ENCODE measurements at places on chromosomes 6 and 20.

DNA sequence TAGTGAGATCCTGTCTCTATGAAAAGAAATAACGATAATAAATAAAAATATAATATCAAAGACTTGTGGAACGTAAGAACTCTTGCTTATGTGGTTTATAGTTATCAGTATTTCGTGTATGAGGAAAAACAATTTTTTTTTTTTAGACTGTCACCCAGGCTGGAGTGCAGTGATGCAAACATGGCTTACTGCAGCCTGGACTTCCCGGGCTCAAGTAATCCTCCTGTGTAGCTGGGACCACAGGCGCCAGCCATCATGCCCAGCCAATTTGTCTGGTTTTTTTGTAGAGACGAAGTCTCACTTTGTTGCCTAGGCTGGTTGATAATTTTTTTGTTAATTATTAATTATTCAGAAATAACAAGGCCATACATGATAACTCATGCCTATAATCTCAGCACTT lies 18.6 kb upstream of the CDK19 start:
- DNase-seq, result no peak

- DNase-seq, result no peak
These were observed 330.5 kb downstream of the TFAP2A start for GRCh38 chr6:10084111-10084986.

- no peak for DNase-seq
These were observed 16.7 kb downstream of the BTN2A1 start for GRCh38 chr6:26474439-26474881.

GRCh38 chr6:32244946-32245398 lies 21.1 kb upstream of the NOTCH4 start:
- peak; percentile 53 for DNase-seq

DNA sequence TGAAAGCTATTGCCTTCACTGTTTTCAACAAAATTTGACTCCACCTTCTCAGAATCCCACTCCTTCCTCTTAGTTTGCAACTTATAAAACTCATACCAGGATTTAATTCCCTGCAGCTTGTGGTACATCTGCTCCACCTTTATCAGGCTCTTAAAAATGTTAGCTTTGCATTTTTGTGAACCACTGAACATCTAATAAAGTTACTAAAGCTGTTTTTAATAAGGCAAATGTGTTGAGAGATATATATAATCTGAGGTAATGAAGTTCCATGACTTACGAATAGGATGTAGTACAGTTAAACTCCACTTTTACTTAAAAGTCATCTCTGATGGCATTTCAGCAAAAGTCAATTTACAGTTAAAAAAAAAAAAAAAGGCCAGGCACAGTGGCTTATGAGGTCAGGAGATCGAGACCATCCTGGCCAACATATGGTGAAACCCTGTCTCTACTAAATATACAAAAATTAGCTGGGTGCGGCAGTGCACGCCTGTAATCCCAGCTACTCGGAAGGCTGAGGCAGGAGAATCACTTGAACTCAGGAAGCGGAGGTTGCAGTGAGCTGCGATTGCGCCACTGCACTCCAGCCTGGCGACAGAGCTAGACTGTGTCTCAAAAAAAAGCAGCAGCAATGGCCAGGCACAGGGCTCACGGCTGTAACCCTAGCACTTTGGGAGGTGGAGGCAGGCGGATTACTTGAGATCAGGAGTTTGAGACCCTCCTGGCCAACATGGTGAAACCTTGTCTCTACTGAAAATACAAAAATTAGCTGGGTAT lies 106.2 kb downstream of the KIF13A start:
- no peak for DNase-seq

DNA sequence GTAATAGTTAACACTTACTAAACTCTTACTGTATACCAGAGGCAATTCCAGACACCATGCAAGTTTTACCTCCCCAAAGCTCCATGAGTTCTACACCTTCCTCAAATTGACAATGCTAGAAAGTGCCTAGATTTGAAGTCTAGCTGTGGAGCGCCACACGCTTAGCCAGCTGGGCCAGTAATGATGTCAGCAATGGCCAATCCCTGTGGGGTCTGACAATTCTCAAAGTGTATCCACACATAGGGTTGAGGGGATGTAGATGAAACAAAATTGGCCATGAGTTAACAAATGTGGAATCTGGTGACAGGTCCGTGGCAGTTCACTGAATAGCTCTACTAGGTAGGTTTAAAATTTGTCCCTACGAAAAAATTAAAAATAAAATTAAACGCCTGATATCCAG lies 1.3 kb downstream of the ZNF343 start:
- DNase-seq, result no peak

GRCh38 chr6:25556516-25556915 lies 95.5 kb upstream of the SCGN start:
- peak; percentile 44 for DNase-seq

GRCh38 chr20:40848526-40848925 lies 159.5 kb upstream of the MAFB start:
- DNase-seq, result no peak

Measured in stimulated activated CD8-positive, alpha-beta memory T cell treated with anti-CD3 and anti-CD28 coated beads, Interleukin-2, amount 100 ng/mL, for 1 hour (primary cell).